ENCODE measurements at places on chromosomes 11 and 22.
A peak's percentile ranks its signal among the peaks of the same experiment; 100 is the strongest.

DNA sequence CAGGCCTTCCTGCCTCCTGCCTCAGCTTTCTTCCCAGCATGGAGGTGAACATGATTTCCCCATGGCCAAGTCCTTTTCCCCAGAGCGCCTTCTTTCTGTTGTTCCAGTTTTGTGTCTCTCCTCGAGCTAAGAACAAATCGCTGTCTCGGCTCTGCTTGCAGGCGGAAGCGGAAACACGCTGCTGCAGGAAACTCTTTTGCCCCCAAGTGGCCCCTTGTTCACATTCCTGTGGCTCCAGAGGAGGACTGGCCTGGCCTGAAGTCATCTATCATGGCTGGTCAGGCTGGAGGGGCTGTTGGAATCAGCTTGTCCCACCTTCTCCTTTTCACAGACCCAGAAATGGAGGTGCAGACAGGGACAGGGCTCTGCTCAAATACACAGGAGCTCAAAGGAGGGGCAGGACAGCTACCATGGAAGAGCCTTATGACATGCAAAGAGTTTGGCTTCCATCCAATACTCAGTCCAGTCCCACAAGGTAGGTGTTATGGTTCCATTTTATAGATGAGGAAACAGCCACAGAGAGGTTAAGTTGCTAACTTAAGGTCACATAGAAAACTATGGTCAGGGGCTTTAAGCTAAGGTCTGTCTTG, 182.2 kb upstream of the SYT13 start:
- no peak for DNase-seq

DNA sequence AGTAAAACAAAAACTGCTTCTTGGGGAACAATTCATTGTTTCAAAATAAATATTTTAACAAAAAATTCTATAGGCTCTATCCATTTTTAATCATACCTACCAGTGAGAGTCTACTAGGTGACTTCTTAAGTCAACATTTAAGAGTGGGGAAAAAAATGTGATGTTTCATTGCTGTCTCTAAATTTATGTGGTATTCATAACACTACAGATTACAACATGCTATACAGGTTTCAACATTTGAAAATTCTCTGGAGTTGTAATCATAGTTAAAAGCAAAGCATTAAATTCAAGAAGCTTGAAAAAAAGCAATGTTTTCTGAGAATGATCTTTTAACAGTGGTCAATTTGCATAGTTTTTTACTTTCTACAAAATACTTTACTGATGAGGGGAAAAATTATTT, 18.3 kb downstream of the SBF2 start:
- DNase-seq = no peak

- peak; percentile 40 for DNase-seq
Measured at GRCh38 chr11:830295-831117, 2.2 kb upstream of the CD151 start.

GRCh38 chr11:112649856-112650255, 311.4 kb upstream of the NCAM1 start:
- DNase-seq = no peak

- no peak for DNase-seq
Measured at GRCh38 chr11:74226907-74227306, 55.8 kb downstream of the PPME1 start.

- DNase-seq = no peak
Measured at GRCh38 chr22:26711205-26711963, 54.0 kb downstream of the MIAT start.

DNA sequence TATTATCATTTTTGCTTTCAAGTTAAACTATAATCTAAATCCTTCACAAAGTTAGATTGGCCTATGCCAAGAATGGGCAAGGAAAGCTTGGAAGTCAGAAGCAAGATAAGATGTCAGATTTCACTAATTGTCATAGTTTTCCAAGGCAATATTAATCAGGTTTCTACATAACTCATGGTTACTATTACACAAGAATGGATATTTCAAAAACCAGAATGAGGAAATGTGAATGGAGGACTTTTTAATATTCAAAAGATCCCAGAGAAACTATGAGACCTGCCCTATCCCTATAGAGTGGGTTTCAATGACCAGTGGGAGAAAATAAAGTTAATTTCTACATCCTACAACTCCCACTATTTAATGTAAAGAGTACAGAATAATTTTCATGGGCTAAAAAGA, 203.2 kb downstream of the CASP12 start:
- DNase-seq = no peak

DNA sequence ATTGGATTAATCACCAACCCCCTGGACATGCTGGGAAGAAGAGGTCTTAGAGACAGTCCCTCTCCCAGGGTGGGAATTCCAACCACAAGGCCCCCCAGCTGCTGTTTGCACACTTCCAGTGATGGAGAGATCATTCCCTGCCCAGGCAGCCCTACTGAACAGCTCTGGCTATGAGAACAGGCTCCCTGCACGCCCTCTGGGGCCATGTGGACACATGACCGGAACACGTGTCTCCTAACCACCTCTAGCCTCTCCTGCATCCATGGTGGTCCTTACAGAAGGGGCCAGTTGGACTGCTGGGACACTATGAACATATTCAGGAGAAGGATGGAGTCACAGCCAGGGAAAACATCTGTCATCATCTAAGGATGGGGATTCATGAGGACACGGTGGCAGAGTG, 196.2 kb downstream of the MN1 start:
- DNase-seq = no peak

DNA sequence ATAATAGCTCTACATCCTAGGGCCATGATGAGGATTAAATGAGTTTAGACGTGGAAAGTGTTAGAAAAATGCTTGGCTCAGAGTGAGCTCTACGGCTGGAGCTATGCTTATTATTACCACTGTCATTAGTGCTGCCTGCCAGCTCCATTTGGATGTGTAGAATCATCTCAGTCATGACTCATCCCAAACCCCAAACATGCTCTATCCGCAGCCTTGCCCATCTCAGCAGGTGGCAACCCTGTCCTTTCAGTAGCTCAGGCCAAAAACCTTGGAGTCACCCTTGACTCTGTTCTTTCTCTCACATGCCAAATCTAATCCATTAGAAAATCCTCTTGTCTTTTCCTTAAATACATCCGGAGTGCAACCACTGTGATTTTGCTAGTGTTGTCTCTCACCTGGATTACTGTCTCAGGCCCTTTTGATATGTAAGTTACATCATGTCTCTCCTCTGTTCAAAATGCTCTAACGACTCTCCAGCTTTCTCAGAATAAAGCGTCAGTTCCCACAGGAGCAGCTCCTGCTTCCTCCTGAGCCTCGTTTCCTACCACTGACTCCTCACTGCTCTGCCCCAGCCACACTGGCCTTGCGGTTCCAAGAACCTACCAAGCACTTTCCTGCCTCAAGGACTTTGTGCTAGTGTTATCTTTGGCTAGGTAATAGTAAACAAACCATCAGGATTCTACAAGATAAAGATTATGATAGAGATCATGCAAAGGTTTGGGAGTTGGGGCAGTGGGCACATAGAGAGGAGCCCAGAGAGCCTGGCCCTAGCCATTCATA, 10.5 kb upstream of the CHRM1 start:
- no peak for DNase-seq

GRCh38 chr11:31714840-31715239, 96.3 kb downstream of the PAX6 start:
- DNase-seq = no peak
